ENCODE measurements at places on chromosomes 16 and 17. TPM values are rescaled to one million over a fixed set of nuclear protein-coding genes. Genes with fewer than 3 reads are reported as not detected.

GRCh38 chr16:87410968-87411367 is 18.8 kb downstream of the MAP1LC3B start:
- no peak for DNase-seq

The SEZ6 gene
- not detected for total RNA-seq

DNA sequence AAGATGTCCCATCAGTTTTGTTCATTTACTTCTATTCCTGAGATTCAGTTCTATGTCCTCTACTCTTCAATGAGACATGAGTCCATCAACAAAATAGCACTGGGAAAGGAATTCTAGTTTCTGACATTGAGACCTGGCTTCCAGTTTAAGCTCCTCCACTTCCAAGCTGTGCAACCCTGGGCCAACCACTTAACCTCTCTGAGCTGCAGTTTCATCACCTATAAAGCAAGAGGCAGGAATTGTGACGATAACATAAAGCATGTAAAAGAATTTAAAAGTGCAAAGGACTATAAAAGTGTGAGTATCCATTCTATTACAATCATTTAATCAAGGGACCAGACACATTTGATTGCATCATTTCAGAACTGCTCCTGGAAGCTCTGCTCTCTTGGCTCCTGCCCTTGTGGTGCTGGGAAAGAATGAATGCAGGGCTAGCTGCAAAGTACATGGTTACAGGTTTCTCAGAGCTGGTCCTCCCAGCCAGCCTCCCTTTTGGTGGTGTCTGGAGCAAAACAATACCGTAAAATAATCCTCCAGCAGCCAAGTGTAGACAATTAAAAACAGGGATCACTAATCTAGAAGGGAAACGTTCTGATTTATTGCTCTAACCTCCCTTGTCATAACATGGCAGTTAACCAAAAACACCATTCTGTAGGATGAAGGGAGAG is 113.9 kb downstream of the VPS53 start:
- peak; percentile 19 for DNase-seq

GRCh38 chr16:2854700-2855309 is 3.2 kb downstream of the PRSS22 start:
- no peak for DNase-seq

- no peak for DNase-seq
Measured at GRCh38 chr17:61466246-61466645, 14.0 kb downstream of the TBX4 start.

- peak; percentile 38 for DNase-seq
Measured at GRCh38 chr16:88406096-88407041, 23.6 kb downstream of the ZNF469 start.

DNA sequence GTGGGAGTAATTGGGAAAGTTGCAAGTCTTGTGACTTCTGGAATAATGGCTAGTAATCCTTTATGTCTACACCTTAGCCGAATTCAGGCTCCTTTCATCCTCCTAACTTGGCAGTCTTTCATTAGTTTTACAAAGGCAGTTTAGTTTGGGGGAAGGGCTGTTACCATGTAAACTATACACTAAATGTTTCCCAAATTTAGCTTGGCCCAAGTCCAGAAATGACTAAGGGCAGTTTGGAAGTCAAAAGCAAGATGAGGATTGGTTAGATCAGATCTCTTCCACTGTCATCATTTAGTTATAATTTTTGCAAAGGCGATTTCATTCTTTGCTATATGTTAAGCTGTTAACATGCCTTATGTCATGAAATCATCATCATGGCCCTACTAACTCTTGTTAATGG is 115.4 kb upstream of the CACNG3 start:
- no peak for DNase-seq

The NAA60 gene
- total RNA-seq: 19.9 TPM

- no peak for DNase-seq
Measured at GRCh38 chr16:49482690-49483089, 109.1 kb downstream of the C16orf78 start.

DNA sequence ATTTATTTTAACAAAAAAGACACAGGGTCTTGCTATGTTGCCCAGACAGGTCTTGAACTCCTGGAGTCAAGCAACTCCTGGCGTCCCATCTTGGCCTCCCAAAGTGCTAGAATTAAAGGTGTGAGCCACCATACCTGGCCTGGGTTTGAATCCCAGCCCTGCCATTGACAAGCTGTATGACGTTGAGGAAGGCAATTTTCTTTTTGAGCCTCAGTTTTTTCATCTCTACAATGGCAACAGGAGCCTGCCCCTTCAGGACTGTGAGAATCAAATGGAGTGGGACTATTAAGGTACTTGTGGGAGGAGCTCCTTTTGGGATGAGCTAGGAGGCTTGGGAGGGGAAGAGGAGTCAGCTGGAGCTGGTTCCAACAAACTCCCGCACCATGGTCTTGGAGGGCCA is 6.2 kb downstream of the RARA start:
- no peak for DNase-seq

DNA sequence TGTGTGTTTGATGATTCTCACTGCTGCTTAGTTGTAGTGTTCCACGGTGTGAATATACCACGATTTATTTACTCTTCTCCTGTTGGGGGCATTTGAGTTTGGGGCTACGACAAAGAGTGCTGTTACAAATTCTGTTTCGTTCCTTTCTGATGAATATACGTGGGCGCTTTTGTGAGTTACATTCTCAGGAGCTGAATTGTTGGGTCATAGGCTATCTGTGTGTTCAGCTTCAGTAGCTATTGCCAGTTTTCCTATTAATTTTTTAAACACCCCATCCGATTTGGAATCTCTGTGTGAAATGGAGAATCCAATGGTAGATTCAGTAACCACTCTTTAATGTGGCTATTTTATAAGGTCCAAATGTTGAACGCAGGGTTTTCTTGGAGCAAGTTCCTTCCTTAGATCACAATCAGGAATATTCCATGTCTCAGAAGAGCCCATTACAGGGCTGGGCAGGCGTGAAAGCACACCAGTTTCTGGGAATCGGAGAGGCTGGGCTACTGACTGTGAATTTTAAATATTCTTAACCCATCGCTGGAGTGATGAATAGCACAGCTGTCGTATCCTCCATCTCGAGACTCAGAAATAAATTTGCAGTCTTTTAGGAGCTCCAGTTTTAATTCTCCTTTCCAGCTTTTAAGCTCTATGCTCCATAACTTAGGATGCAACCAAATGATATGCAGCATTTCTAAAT is 115.9 kb downstream of the PITPNC1 start:
- no peak for DNase-seq

DNA sequence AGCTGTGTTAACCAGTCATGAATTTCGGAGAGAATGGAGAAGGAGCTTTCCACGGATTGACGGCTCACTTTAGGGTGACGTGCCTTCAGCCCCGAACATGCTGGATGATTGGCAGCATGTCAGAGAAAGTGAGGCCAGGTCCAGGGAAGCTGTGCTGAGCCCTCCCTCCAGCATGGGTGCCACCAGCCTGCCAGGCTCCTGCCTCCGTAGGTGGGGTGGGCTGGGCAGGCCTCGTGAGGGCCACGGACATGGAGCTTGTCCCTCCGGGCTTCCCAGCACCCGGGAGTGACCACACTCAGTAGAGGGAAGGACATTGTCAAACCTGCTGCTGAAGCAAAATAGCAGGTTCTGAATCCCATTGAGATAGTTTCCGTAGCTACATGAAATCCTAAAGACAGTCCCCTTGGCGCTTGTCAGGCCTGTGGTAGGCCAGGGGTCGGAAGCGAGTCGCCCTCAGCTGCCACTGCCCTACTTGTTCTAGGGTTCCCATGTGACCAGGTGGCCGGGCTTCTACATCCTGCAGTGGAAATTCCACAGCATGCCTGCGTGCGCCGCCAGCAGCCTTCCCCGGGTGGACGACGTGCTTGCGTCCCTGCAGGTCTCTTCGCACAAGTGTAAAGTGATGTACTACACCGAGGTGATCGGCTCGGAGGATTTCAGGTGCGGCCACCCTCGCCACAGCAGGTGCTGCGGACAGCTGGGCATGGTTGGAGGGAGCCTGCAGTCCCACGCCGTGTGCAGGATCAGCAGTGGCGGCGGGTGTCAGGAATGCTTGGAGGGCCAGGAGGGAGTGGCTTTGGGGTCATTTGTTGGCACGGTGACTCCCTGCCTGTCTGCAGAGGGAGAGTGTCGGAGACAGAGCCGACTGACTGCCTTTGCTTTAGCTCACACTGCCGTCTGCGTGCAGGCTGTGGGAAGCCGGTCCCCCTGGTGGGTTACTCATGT is 72.3 kb downstream of the SEC14L1 start:
- no peak for DNase-seq

DNA sequence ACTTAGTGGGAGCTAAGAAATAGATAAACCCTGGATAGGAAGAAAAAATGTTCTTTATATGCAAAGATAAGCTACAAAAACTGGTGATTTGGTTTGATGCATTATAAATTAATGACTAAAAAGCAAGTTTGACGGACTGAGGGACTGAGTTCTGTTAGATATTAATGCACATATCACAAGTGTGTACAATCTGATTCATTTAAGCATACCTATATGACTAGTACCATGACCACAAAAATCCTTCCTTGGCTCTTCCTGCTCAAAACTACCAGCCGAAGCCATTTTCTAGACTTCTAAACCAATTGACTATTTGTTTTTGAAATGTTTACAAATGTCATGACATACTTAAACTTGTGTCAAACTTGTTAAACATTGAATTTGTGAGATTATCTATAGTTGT is 374.5 kb upstream of the MON1B start:
- DNase-seq: no peak

- no peak for DNase-seq
Measured at GRCh38 chr17:36578671-36579070, 13.0 kb upstream of the DHRS11 start.

DNA sequence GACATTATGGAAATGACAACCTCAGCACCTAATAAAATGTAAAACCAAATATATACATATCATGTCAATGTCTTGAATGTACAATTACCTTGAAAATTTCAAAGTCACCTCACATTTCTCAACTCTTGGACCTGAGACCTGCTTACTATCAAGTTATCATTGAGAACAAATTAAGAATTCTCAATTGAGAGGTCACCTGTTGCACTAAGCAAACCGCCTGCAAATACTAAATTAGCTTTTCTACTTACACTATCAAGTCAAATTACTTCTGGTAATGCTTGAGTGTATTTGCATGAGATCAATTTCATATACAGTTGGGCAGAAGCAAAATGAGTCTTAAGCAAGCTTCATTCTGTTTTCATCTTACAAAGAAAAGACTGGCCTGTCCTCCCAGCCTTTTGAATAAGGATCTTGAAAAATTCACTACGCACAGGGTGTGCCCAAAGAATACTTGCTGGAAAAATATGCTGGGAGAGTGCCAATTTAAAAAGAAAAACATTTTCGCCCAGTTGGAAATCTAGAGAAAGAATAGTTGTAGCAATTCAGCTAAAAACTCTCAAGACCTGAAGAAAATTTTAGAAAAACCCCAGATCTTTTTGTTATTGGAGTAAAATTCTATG is 35.7 kb downstream of the KANSL1 start:
- DNase-seq: peak; percentile 35

The CCL5 gene
- 0.17 TPM for total RNA-seq

The CARD14 gene
- total RNA-seq: 0.34 TPM

- DNase-seq: no peak
Measured at GRCh38 chr16:47624563-47624962, 163.4 kb downstream of the PHKB start.

- no peak for DNase-seq
Measured at GRCh38 chr16:22743401-22743800, 70.6 kb upstream of the HS3ST2 start.

- DNase-seq: peak; percentile 88
Measured at GRCh38 chr16:23435500-23435899, 17.5 kb downstream of the COG7 start.

The ABCA5 gene
- 21.8 TPM for total RNA-seq

DNA sequence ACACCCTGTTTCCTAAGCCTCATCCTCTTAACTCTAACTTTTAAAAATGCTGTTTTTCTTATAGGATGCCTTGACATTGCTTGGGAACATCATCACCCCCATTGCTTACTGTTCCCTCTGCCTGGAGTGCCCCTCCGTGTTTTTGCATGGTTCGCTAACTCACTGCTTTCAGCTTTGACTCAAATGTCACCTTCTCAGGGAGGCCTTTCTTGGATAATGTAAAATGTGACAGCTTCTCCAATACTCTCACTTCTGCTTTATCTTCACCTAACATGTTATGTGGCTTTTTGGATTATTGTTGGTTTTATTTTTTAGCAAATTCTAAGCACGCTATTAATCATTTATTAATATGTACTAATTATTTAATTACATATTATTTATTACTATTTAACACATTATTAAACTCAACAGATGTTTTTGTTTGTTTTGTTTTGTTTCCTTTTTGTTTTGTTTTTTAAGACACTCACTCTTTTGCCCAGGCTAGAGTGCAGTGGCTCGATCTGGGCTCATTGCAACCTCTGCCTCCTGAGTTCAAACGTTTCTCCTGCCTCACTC is 3.8 kb downstream of the CRYM start:
- DNase-seq: no peak

The IKZF3 gene
- total RNA-seq: not detected

The SPATA2L gene
- 36.6 TPM for total RNA-seq

GRCh38 chr16:55184052-55184451 is 140.0 kb upstream of the IRX6 start:
- no peak for DNase-seq

The KRTAP9-2 gene
- total RNA-seq: not detected

DNA sequence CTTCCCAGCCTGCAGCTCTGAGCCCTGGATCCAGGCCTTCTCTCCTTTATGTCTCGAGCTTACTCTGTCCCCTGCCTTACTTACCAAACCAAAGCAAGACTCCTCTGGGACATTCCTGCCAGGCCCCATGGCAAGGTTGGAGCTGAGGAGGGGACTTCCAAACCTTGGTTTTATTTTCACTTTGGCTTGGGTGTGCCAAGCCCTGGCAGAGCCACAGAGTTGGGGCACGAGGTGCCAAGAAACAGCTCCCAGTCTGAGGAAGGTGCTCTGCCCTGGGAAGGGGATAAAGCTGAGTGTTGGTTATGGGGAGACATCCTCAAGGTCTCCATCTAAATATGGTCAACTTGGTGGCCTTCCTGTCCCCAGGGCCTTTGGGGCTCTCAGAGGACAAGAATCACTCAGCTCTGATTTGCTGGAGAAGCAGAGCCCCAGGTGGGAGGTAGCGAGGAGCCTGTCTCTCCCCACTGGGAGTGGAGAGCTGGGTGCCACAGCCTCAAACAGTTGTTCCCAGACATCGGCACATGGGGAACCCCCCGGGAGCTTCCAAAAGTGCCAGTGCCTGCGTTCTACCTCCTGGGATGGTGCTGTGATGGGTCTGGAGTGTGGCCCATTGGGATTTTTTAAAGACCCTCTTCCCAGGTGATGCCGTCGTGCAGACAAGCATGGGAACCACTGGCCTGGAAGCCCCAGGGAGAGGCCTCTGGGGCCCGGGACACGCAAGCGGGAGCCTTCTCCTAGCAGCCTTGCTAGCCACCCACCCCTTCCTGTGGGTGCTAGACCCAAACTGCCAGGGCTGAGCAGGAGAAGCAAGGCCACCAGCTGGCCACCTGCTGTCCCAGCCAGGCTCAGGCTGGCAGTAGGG is 10.3 kb downstream of the NLRC5 start:
- DNase-seq: no peak

The CCNF gene
- 53.1 TPM for total RNA-seq

All from dermis blood vessel endothelial cell (primary cell).